ENCODE measurements at places on chromosomes 11 and 22.

DNA sequence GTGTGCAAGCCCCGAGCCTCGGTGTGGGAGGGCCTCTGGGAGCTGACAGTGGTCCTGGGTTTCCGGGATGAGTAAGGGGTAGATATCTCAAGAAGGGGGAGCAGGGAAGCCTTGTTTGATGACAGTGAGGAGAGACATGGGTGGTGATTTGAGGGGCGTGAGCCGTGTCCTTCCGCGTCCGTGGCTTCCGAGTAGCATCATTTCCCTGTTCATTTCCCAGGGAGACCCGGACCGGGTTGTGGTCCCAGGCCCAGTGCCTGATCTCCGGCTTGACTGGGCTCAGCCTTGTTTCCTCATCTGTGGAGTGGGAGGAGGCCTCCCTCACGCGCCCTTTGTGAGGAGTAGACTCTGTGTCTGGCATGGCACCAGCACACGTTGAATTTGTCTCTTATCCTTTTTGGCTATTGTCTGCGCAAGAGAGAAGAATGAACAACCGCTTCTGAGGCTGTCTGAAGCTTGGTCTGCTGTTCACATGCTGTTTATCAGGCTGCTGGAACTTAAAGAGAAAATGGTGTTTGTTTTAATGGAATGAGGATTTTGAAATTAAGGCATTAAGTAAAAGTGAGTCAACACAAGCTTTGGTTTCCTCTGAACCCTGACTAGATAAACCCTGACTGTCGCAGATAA is 348.5 kb downstream of the TBC1D22A start:
- no peak for DNase-seq

DNA sequence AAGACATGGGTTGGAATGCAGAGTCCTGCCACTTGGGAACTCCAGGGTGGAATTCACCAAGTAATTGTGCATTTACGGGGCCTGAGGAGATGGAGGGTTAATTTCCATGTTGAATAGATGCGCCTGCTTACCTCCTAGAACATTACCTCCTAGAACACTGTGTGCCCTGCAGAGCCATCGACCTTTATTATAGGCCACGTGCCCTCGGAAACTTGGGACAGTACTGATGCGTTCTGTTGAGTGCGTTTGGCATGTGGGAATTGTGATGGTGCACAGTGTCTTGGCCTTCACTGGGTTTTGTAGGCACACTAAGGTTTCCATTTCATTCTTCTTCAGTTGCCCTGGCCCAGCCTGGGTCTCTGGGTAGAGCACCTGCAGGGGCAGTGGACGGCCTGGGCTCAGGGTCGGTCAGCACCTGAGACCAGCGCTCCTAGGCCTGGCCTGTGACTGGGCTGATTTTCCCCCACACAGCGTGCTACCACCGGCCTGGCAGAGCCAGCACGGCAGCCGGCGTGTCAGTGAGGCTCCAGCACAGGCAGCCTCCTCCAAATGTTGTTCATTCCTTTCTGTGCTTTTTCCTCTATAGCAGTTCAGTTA is 12.7 kb downstream of the TRMU start:
- no peak for DNase-seq

- DNase-seq, result no peak
Observed at GRCh38 chr22:29190918-29191317, 14.8 kb upstream of the EMID1 start.

DNA sequence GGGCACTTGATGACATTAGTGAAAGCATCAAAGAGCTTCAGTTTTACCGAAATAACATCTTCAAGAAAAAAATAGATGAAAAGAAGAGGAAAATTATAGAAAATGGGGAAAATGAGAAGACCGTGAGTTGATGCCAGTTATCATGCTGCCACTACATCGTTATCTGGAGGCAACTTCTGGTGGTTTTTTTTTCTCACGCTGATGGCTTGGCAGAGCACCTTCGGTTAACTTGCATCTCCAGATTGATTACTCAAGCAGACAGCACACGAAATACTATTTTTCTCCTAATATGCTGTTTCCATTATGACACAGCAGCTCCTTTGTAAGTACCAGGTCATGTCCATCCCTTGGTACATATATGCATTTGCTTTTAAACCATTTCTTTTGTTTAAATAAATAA is 10.6 kb downstream of the REXO2 start:
- DNase-seq, result no peak
